ENCODE measurements at places on chromosomes 7 and 10. TPM values are rescaled to one million over a fixed set of nuclear protein-coding genes. Genes with fewer than 3 reads are reported as not detected.

The OR2A42 gene
- total RNA-seq, result 0.37 TPM

The MYL10 gene
- total RNA-seq, result 0.30 TPM

The ZNF735 gene
- not detected for total RNA-seq

The C10orf95 gene
- total RNA-seq, result 0.42 TPM

The ITGB8 gene
- 1.3 TPM for total RNA-seq

The LRRD1 gene
- not detected for total RNA-seq

The UPK3B gene
- total RNA-seq, result 1.4 TPM

The NXPH1 gene
- total RNA-seq, result not detected

The AEBP1 gene
- 31.8 TPM for total RNA-seq

The HABP2 gene
- total RNA-seq, result not detected

DNA sequence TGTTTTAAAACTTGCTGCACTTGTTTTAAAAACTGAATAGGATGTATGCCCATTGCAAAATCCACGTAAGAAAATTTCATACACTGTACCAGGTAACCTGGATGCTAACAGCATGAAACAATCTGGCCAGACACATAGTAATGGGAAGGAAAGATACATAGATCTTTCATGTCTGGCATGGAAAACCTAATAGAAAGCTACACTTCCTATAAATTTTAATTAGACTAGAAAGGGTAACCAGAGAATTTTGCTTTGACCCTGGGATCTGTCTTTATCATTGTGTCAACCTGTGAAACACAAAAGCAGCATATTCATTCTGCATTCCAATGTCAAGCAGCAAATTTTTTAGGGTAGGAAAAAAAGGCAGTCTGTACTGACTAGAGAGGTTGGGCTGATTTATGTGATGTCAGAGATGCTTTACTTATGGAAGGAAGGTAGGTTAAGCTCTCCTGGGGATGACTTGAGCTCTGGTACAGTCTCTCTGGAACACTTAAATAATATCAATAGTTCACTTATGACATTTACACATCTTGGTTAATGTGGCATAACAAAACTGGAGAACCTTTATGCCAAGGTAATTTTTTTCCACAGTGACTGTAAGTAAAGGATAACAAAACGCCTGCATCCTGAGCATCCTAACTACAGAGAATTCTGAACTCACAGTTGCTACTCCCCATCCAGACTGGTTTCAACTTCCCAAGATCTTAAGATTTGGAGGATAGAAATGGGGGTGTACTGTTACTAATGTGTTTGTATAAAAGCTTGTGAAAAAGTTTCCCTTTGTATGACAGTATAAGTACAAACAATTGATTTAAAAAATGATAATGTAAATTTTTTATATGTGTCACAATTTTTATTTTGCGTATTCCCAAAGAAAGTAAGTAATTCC, 44.7 kb downstream of the DOCK4 start:
- peak; percentile 8 for DNase-seq

DNA sequence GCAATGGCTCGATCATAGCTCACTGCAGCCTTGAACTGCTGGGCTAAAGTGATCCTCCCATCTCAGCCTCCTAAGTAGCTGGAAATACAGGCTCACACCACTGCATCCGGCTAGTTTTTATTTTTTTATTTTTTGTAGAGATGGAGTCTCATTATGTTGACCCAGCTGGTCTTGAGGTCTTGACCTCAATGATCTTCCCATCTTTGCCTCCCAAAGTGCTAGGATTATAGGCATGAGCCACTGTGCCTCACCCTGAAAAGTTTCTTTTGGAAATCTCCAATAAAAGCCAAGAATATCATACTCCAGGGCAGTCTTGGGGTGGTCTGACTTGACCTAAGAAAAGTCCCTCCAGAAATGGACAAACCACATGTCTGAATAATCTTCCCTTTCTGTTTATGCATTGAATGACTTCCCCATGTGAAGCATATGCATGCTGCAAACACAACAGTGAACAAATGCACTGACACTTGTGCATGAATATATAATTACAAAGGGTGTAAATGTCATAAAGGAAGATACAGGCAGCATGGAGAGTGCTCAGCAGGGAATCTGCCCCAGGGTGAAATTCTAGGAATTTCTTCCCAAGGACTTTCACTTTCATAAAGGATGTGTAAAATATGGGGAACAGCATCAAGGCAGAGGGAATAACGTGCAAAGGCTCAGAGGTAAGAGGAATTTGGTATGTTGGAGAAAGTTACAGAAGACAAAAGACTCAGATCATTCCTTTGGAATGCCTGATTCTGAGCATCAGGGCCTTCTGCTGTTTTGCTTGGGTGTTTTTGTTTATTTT, 142.4 kb upstream of the LYZL1 start:
- no peak for DNase-seq

GRCh38 chr10:88038268-88038667, 174.8 kb downstream of the PTEN start:
- DNase-seq, result no peak

GRCh38 chr10:25114036-25114411, 60.8 kb upstream of the GPR158 start:
- no peak for DNase-seq

GRCh38 chr7:118059209-118059608, 124.8 kb upstream of the LSM8 start:
- peak; percentile 45 for DNase-seq

GRCh38 chr7:113285411-113285810, 167.1 kb upstream of the SMIM30 start:
- DNase-seq, result no peak

DNA sequence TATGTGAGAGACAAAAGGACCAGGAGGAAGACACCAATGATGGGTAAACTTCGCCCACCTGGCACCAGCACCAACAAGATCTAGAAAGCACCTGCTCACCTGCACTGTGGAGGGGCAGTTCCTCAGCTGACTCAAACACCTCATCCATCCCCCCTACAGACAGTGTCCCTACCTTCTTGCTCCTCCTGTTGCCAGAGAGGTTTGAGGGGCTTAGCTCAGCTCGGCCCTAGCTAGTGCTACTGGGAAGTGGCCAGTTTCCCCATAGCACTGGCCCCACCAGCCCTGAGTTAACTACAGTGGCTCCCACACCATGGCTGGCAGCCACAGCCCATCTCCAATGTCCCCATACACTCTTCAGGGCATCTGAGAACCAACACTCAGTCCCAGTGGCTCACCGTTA, 70.8 kb downstream of the GRID1 start:
- DNase-seq, result no peak

- DNase-seq, result no peak
These were observed 162.2 kb upstream of the BMPER start for GRCh38 chr7:33742999-33743587.

- DNase-seq, result no peak
These were observed 121.5 kb downstream of the SRPK2 start for GRCh38 chr7:105267244-105267643.

DNA sequence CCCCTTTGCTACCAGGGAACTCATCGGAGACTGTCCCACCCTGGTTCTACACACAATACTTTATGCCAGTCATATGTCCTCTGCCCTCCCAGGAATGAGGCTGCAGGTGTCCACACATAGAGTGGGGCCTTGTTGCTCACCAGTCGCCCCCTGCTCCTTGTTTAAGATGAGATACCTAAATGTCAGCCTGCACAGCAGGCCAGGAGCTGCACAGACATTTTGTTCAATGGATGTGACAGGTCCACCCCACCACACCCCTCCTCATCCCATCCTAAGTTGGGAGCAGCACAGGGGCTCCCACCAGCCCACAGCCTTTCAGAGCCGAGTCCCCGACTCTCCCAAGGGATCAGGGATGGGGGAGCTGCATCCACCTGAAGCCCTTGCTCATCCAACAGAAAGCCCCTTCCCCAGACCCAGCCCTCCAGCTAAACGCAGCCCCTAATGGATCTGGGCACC, 6.2 kb upstream of the GRID1 start:
- no peak for DNase-seq

DNA sequence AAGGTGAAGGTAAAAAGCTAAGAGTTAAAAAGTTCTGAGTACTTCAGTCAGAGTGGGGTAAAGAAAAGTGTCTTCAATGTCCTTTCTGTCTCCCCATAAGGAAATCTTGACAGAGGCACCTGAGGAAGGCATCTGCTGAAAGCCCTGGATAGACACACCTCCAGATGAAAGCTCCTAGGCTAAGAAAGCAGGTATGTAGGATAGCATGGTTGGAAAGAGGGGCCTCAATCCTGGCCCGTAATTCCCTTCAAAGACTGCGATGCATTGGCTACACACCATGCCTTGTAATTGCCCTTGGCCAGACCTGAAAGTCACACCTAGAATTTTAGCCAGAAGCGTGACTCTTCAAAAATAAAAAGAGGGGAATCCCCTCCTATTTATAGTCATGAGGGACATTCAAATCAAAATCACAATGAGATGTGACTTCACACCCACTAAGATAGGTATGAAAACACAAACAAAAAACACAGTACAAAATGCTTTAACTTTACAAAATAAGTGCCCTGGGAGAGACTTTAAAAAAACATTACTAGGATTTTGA, 809.7 kb downstream of the IPMK start:
- DNase-seq, result no peak

GRCh38 chr7:108327353-108327752, 128.9 kb downstream of the NRCAM start:
- DNase-seq, result no peak

- no peak for DNase-seq
These were observed 88.3 kb downstream of the GALNT17 start for GRCh38 chr7:71220210-71220695.

GRCh38 chr7:125126376-125126775, 196.8 kb upstream of the POT1 start:
- DNase-seq, result no peak

- no peak for DNase-seq
These were observed 685.2 kb downstream of the REEP3 start for GRCh38 chr10:64206409-64206808.

DNA sequence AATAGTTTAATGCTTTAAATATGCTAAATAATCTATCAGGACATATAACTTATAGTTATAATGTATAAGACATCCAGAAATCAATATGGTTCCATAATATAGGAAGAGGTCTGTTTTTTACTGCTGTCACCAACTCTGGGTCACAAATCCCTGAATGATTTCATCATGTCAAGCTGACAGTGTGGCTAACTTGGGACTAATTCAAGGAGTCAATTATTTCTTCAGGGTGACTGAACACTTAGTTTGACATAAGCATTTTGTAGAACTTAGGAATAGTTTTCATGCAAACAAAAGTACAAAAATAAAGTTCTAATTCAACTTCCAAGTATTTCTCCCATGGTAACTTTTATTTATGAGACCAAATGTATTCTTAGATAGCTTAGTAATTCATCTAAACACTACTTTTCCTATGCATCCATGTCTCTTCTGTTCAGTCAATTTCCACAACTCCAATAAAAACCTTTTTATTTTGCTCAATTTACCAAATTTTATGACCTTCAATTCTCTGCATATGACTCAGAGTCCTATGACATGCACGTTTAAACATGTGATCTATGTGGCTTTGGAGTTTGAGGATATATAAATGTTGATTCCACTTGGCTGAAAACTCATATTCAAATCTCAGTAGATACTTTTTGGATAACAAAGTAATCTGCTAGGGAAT, 40.3 kb upstream of the GNAT3 start:
- peak; percentile 6 for DNase-seq

DNA sequence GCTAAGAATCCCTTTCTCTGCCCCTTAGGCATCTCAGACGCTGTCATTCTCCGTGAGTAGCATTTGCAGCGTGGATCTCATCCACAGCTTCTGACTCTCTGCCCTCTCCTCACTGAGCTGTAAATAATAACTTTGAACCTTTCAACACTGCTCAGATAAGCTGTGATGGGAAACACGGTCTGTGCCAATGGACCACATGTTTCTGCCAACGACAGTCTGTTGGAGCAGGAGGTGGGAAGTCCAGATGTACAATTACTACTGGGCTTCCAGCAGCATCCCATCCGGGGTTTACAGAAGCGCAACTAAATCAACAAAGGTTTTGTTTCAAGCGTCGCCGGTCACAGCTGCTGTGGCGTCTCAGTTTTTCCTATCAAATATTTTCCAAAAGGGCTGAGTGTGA, 1110.6 kb downstream of the TYW1 start:
- DNase-seq, result no peak

DNA sequence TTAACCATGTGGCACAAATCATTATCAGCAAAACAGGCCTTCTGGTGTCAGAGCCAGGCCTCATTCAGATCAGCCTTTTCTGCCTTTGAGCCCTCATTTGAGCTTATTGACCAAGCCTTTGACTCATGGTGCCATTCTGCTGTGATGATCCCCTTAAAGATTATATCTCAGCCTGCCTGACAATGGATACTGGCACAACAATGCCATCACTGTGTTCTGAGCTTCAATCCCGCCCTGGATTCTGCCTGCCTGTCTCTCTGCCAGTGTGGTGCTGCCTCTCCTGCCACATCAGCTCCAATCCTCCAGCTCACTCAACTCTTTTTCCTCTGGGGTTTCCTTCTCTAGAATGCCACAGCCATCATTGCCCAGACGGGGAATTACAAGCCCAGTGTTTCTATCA, 52.6 kb downstream of the SRI start:
- DNase-seq, result no peak

DNA sequence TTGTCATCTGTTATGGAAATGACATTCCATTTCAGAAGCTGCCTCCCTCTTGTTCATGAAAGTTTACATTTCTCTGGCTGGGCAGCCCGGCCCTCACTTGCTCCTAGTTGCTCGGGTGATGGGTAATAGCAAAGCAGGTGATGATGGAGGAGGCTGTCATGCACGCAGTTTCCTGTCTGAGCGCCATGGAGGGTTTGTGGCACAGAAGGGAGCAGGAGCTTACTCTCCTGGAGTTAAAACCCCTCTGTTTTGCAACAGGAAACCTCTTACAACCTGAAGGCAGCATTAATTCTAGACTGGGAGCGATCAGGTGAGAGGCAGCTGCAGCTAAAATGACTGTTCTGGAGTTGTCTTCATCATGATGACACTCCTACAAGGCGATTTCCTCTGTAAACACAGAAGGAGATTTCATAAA, 34.1 kb upstream of the MKI67 start:
- DNase-seq, result no peak

DNA sequence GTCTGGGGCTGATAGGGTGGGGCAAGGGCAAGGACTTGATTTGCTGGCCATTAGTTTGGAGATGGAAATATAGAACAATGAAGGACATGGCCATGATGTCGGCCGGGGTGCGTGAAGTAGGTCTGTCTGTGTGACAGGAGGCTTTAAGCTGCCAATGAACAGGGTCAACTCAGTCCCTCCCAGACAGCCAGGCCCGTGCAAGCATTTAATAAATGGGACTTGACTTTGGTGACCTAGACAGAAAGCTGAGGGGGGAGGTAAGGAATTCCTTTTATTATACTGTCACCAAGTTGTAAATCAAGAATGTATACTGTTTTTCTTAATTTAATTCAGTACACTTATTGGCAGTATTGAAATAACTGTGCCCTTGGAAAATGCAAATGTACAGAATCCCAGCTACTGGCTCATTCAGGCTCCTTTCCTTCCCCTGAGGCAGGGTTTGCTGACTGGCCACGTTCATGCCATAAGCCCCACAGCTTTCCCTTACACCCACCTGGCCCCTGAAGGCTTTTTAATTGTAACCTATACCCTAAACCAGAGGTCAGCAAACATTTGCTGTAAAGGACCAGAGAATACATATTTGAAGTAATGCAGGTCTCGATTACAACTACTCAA, 87.2 kb downstream of the WIPF3 start:
- DNase-seq, result no peak

DNA sequence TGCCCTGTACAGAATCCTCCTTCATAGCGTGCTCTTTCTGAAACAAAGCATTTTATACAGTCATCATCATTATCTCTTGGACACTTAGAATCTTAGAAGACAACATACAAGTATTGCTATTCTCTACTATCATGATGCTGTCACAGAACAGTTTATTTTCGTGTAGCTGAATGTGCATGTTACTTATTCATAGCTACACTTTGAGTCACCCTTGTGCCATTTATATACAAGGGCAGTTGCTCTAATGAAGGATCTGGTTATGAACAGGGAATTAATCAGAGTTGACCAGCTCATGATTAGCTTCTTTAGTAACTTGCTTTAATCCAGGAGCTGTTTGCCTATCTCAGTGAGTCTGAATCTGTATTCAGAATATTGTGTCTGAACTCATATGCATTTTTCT, 11.2 kb downstream of the CASP2 start:
- no peak for DNase-seq

All from A673 (cell line).